ENCODE measurements at places on chromosomes 6 and 20.

DNA sequence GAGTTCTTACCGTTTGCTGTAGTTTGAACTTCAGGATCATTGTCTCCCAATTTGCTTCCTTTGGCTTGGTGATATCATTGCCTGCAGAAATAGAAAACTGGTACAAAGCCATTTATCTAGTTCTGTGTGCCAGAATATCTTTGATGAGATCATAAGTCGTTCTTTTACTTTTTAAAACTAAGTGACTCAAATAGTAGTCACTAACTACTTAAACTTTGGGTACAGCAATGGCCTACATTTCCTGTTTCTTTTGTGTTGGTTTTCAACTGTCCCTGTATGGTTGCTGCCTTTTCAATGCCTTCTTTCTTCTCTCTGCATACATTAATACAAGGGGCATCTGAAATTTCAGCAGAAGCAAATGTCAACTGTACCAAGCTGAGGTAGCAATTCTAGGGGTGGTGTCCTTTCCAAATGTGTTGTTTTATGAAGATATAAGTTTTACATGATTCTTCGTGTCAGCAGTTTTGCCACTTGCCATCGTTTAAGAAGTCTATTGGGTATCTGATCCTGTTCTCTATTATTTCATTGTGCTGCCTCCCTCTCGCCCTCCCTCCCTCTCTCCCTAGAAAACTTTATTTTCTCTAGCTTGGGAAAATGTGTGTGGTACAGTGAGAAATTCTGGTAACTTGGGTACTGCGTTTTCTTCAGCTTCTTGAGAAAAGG lies 238.5 kb downstream of the FARS2 start:
- DNase-seq = no peak

DNA sequence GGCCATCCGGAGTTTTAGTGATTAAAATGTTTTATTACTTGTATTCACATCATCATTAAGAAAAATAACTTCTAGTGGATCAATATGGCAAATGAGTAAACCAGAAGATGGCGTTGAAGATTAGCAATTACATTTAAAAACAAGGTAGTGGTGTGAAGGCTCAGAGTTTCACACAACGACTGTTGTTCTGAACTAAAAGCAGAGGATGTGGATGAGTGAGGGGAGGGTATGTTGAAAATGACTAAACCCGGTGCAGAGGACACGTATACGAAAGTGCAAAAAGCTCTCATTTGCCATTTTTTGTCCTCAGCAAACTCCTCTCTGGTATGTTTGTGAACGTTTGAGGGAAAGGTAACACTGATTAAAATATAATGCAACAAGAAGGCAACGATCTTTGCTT lies 1.9 kb upstream of the IRF4 start:
- no peak for DNase-seq

DNA sequence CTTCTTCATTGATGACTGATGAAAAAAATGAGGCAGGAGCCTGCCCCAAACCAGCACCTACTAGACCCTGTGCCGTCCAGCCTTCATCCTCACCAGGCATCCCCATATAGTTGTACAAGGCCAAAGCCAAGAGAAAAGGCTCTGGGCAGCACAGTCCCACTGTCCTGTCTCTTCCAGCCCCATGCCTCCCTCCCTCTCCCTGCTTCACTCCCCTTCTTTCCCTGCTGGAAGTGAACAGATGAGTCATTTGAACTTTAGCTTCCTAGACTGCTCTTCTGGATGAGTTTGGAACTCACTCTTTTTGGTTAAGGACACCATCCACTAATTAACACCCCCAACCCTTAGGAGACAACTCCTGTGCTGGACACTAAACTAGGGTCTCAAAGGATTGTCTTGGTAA lies 235.2 kb downstream of the LRFN2 start:
- no peak for DNase-seq

GRCh38 chr6:43215066-43215465 lies 14.2 kb downstream of the DNPH1 start:
- no peak for DNase-seq

DNA sequence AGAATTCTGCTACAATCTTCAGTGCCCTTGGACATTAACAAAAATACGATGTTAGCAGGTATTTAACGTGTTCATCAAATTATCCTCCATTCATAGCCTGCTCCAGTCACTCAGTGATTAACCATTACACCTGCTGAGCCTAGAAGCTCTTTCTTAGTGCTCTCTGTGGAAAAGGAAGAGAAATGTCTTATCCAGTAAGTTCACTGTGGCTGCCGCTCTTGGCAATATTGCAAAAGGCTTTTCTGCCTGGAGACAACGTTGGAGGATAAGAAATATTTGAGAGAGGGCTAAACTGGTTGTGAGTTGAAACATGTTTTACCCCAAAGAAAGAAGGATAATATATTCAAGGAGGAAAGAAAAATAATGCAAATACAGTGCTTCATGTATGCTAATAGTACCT lies 217.4 kb upstream of the HSF2 start:
- no peak for DNase-seq

DNA sequence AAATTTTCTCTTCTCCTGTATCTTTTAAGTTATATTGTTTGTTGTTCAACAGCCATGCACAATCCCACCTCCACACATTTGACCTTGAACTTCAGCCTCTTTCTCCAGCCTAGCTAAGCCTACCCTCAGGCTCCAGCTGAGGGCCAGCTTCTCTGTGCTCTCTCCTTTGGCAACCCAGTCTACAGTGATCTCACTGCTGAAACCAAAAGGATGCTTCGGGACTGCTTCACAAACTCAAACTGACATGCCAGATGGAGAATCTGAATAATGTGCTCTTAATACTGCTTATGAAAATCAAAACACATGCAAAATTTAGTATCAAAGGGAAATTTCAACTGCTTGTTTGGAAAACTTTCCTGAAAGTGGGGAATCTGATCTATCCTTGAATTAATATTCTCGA lies 16.1 kb upstream of the RIN2 start:
- DNase-seq = no peak

GRCh38 chr6:109021870-109022269 lies 72.8 kb downstream of the SESN1 start:
- DNase-seq = no peak

- DNase-seq = no peak
Measured at GRCh38 chr20:18719426-18719825, 94.2 kb upstream of the SCP2D1 start.

DNA sequence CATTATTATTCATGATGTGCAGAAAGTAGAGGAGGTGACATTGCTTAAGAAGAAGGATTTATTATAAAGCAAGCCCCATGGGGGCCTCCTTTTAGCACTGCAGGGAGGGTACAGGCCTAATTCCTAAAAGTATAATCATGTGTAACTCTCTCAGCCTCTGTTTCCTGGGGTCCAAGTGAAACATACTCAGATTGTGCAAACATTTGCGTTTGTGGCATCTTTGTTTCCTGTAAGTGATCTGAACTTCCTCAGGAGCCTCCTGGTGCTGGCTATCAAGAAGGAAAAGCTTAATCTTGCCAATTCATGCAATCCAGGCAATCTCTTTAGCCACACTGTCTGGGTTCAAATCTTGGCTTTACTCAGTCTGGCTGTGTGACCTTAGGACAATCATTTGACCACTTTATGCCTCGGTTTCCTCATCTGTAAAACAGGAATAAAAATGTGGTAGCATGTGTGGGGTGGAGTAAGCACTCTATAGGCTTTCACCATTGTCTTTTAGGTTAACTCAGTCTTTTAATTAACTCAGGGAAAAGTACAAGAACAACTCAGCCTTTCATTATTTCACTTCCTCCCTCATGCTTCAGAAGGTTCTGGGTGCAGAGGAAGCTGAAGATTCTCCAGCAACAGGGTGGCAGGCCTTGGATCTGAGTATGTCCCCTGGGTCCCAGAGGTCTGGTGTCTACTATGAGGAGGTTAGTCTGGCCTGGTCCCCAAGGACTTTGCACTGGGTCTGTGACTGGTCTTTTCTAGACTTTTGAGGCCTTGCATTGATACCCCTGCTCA lies 831 bp upstream of the SIRPB2 start:
- DNase-seq = no peak

GRCh38 chr6:156658186-156658965 lies 118.8 kb upstream of the ARID1B start:
- no peak for DNase-seq

GRCh38 chr20:24381886-24382285 lies 87.5 kb upstream of the SYNDIG1 start:
- DNase-seq = no peak
